Kasumi-1 (cell line): ENCODE measurements at places on chromosomes 12 and 14.

DNA sequence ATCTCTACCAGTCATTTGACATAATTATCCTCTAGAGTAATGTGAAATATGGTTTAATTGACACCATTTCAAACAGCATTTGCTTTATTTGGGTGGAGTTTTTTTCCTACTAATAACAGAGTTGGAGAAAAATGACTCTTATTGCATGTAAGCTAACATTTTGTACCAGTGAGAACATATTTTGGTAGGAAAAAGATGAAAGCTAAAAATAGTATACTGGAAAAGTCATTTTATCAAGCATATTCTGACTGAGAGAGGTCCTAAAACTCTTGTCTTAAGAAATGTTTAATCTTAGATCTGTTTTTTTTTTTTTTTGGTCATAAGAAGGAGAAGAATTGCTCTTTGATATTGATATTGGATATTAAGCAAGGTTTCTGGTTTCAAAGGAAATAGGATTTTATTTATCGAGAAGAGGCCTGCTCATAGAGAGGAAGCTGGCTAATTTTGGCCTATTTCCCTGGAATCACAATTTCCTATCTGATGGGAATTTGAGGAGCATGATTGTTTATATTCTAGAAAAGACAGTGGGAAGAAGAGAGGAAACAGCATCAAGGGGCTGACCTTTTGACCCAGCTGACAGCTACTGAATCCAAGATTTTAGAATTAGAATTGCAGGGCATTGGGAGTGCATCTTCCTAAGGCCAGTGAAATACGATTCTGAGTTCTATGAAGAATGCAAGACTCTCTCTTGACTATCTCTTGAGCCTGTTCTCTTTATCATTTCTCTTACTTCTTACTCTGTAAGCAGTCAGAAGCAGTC, 19.4 kb downstream of the OTOGL start:
- no peak for DNase-seq

DNA sequence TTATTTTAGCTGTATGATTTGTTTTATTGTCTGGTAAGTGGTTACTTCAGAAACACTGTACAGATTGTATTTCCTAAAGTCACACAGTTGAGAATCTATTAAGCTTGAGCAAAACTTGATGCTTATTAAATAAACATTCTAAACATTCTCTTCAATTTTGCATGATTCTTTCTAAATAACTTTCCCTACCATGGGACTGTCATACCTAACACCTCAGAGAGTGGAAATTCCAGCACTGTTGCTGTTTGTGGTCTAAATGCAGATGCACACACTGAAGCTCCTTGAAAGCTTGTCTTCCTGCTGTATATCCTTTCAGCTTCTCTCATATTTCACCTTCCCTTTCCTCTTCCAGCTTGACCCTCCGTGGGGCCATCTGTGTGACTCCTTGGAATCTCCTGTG, 392.0 kb downstream of the LRIG3 start:
- DNase-seq = no peak

- DNase-seq = peak; percentile 59
These were observed 11.1 kb upstream of the INF2 start for GRCh38 chr14:104678346-104678745.

DNA sequence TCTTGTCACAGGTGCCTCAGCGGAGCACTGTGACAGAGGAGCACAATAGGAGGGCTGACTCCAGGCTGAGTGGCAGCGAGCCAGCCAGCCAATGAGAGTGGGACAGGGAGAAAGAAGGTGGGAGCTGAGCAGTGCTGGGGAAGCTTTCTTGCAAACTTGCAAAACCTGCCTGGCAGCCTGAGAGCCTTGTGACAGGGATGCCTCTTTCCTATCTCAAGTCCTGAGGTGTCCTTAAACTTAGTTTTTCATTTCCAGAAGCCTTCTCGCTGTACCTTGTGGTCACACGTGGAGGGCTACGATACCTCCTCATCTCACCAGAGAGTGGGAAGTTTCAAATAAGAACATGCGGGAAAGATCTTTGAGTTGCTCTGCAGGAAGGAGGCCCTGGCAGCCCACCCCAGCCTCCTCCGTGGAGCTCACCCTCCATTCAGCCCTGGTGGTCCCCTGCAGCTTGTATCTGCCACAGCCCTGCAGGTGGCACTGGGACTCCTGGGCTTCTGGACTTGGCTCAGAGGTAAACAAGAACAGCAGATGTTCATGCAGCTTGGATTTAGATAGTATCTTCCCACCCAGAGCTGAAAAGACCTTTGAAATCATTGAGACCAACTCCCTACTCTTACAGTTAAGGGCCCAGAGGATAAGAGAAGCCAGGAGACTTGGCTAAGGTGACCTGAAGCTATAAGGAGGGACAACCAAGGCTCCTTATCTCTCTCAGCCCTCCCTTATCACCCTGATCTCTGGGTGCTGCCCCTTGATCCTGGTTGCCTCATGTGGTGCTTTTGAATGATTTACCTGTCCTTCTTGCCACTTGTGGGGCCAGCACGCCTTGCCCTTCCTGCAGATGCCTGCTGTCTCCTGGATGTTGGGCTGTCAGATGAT, 153.5 kb upstream of the MAX start:
- DNase-seq = no peak

GRCh38 chr12:27635349-27635972, 60.8 kb upstream of the REP15 start:
- DNase-seq = peak; percentile 71

DNA sequence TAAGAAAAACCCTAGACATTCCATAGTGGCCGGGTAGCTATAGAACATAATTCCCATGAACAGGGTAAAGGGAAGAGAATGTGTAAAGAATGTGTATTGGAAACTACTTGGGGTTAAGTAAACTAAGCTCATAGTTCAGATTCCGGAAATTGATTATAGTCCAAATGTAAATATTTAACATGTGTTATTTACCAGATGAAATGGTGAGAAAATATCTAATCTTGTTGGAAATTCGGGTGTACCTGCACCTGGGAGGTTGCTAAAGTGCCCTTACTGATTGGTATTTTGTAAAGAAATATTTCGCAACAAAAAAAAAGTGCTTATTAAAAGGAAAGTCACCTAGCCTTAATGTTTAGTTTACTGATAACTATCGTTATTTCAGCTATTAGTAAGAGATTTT, 14.4 kb downstream of the RASSF9 start:
- DNase-seq = no peak

GRCh38 chr12:53498235-53498630, 1.0 kb downstream of the MAP3K12 start:
- DNase-seq = no peak

DNA sequence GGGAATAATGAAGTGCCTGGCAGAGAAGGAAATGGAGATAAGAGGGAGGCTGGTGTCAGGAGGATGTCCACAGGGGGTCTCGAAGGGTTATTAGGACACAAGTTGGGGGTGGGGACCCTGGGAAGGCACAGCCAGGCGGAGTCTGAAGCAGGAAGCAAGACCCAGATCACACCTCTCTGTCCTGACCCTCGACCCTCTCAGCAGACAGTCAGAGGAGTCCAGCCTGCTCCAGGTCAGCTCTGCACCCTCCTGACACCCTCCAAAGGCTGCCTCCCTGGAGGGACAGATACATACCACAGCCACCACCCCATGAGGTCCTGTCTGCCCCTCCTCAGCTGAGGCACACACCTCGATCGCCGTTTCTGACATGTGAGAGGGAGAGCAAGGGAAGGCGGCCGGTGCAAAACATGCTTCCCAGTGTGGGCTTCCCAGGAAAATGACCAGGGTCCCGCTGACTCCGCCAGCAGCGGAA, 9.0 kb downstream of the BCL11B start:
- no peak for DNase-seq

DNA sequence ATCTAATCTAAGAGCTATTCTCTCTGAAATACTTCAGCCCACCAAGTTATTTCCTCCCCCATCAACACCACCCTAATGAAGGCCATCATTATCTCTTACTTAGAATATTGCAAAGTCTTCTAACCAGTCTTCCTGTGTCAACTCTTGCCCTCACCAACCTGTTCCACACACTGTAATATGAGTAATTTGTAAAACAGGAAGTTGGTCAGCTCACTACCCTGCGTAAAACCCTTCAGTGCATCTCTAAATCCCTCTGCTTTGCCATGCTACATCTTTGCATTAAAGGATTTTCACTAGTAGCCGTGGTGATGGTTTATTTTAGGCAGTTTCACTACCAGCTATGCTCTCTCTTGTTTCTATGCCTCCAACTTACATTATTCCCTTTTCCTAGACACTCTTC, 70.0 kb downstream of the KIF21A start:
- DNase-seq = peak; percentile 85

GRCh38 chr12:90510948-90511347, 444.0 kb downstream of the CCER1 start:
- DNase-seq = no peak

DNA sequence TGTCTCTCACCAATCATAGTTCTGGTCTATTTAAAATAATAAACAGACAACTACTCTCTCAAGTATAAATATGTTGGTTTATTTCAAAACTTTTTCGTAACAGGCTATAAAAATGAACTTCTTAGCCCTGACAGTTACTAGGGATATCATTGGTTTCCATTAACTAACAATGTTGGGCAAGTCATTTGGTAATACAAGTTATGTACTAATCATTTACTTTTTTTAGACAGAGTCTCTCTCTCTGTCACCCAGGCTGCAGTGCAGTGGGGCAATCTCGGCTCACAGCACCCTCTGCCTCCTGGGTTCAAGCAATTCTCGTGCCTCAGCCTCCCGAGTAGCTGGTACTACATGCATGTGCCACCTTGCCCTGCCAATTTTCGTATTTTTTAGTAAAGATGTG, 14.6 kb upstream of the KANSL2 start:
- no peak for DNase-seq

DNA sequence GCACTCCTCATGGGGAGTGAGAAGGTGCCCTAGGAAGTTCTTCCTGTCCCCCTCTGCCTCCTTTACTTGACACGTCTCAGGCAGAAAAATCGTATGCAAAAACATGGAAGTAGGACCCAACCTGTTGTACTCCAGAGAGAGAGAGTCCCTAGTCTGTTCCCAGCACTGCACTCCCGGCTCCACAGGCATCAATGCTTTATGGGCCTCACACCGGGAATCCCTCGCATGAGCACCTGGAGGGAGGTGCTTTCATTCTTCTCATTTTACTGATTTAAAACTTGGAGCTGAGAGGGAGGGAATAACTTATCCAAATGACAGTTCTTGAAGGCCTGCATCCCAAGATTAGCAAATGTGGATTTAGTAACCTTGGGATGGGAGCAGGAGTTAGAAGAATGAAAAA, 1101.4 kb downstream of the BCL11B start:
- DNase-seq = no peak

GRCh38 chr12:94962670-94963069, 40.8 kb downstream of the NDUFA12 start:
- DNase-seq = no peak

- no peak for DNase-seq
These were observed 62.6 kb downstream of the DUSP16 start for GRCh38 chr12:12499909-12500604.

- no peak for DNase-seq
These were observed 30.7 kb upstream of the HDAC7 start for GRCh38 chr12:47850153-47851084.

DNA sequence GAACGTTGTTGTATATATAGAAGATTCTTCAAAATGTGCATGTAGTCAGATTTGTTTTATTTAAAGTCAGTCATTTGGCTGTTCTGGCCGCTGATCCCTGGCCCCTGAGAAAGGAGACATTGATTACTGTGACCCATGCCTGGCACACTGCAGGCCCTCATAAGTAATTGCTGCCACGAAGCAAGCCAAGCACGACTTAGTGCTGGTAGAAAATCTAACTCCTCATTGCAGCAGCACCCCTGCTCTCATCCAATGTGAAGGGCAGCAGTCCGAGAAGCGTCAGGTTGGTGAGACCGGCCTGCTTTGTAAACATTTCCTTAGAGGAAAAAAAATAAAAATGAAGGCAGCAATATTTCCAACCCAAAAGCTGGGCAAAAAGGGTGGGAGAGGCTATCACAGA, 22.8 kb upstream of the TMTC2 start:
- DNase-seq = no peak

DNA sequence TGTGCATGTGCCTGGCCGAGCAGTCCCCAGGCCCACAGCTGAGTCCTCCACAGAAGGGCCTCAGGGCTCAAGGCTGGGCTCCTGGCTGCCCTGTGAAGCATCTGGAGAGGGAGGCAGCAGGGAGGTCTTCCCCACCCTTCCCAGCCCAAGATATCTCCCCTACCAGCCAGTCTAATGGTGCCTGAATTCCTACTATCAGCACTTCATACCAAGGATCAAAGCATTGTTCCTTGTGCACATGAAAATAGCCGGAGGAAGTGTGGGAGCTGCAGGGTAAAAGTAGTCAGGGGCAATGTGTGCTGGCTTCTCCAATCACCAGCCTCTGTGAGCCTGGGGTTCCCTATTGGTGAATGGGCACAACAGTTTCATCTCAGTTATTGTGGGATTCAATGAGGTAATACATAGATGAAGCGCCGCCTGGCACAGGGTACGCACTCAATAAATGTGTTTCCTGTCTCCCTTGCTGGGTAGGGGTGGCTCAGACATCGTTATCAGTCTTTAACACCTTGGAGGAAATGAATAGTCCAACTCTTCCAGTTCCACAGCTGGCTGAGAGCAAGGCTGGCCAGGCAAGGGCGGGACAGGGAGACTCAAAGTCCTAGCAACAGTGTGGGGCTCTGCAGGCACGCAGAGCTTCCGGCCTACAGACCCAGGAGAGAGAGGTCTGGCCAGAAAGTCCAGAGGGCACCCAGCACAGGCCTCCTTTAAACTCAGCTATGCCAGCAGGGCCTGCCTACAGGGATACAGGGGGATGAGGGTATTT, 39.1 kb upstream of the PNMA1 start:
- DNase-seq = peak; percentile 95

- DNase-seq = no peak
These were observed 33.3 kb upstream of the CCND2 start for GRCh38 chr12:4240161-4240783.

- no peak for DNase-seq
These were observed 527 bp upstream of the ATP23 start for GRCh38 chr12:57940915-57941164.

DNA sequence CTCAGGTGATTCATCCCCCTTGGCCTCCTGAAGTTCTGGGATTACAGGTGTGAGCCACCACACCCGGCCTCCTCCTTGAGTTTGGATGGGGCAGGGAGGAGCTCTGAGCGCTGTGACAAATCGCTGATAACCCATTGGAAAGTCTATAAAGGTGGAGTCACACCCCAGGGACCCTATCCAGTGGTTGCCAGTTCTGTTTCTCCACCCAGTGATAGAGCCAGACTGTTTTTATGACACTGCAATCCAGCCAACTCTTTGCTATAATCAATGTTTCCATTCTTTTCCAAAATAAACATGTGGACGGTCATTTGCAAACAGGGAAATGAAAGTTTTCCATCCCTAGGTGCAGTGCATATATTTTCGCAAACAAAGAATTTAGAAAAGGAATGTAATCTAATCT, 142.0 kb upstream of the PELI2 start:
- no peak for DNase-seq

- DNase-seq = no peak
These were observed 80.1 kb upstream of the IFNG-AS1 start for GRCh38 chr12:67909091-67909531.

- no peak for DNase-seq
These were observed 1198.5 kb downstream of the FSCB start for GRCh38 chr14:43308421-43309110.

GRCh38 chr14:83133981-83134645, 1600.5 kb upstream of the SEL1L start:
- no peak for DNase-seq

- DNase-seq = no peak
These were observed 1147.2 kb downstream of the VRK1 start for GRCh38 chr14:97944380-97944779.

- DNase-seq = no peak
These were observed 16.4 kb downstream of the NR1H4 start for GRCh38 chr12:100490056-100490455.
